NCI-H2107 (cell line): ENCODE measurements at places on chromosomes 13 and 19.

- no peak for DNase-seq
These were observed 171.1 kb downstream of the STK24 start for GRCh38 chr13:98405690-98406344.

- no peak for DNase-seq
These were observed 81.3 kb downstream of the SLC7A1 start for GRCh38 chr13:29513981-29514719.

- DNase-seq = no peak
These were observed 609.5 kb downstream of the SLITRK1 start for GRCh38 chr13:83272652-83273240.

DNA sequence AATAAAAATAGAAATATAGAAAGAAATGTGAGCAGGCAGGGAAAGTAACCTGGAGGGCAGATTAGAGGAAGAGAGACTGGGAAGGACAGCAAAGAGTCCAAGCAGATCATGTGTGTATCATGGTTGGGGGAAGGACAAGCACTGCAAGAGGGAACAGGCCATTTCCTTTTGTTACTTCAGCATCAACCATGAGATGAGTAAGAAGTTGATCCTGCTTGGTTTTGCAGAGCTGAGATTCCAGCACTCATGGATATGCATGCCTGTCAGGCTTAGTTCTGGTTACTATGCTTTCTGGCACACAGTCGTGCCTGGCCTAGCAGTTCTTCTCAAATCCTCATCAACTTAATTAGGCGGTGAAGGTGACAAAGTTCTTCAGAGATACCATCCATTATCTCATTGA lies 18.1 kb downstream of the NALCN start:
- DNase-seq = no peak

DNA sequence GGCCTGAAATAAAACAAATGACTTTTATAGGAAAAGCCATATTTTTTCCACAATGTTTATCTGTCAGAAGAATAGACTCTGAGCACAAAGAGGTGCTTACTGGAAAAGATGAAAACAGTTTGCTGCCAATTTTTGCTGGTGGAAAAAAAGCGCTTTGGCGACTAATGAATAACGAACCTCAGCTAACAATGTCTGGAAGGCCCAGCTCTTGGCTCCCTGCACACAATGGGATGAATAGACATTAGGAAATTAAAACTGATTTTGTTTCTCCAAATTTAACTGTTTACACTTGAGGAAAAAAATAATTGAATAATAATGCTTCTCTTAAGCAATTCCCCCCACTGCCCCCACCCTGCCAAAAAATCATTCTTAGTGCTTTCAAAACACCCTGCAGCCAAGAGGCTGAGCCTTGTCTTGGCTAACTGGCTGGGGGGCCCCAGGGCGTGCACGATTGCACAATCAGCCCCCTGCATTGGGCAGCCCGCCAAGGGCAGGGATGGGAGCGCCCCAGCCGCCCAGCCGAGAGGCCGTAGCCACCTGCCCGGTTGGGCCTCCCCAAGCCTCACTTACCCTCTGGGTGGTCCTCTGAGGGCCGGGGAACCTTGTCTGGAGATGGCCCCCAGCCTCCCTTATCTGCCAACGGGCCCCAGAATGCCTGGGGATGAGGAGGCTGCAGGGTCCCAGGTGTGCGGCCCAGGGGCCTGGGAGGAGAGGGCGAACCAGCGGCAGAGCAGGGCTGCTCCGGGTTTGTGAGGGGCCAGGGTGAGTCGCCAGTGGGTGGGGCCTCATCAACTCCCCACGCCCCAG lies 16.8 kb downstream of the CEBPG start:
- no peak for DNase-seq
